ENCODE measurements at places on chromosomes 5 and 9. TPM values are rescaled to one million over a fixed set of nuclear protein-coding genes. Genes with fewer than 3 reads are reported as not detected.

GRCh38 chr5:178417391-178417811 is 172.8 kb downstream of the COL23A1 start:
- DNase-seq: no peak

GRCh38 chr5:2557435-2557834 is 194.0 kb downstream of the IRX2 start:
- no peak for DNase-seq

GRCh38 chr9:74666625-74667316 is 169.6 kb downstream of the RORB start:
- no peak for DNase-seq

Gene HTR4
- not detected for total RNA-seq

GRCh38 chr9:136361754-136362449 is 1.6 kb downstream of the DNLZ start:
- no peak for DNase-seq

DNA sequence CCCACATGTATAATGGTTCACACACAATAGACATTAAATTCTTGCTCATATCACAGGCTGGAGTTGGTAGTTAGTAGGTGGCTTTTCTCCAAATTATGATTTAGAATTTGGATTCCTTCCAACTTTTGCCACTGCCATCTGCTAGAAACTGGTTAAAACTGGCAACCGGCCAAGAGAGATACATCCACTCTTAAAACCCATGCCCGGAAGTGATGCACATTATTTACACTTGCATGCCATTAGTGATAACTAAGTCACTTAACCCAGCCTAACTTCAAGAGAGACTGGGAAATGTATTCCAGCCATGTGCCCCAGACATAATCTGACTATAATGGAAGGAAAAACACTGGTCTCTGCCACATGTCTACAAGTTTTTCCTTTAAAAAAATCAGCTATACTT is 395.7 kb upstream of the SEMA6A start:
- no peak for DNase-seq

- no peak for DNase-seq
Measured at GRCh38 chr5:149379818-149380374, 804 bp upstream of the IL17B start.

GRCh38 chr5:143495110-143495509 is 91.6 kb upstream of the NR3C1 start:
- no peak for DNase-seq

Gene CDH6
- 34.9 TPM for total RNA-seq
